ENCODE measurements at places on chromosomes 3 and 15.

GRCh38 chr3:42192334-42193200, 73.4 kb downstream of the CCK start:
- no peak for DNase-seq

- no peak for DNase-seq
Observed at GRCh38 chr3:197137751-197138150, 108.1 kb upstream of the MELTF start.

DNA sequence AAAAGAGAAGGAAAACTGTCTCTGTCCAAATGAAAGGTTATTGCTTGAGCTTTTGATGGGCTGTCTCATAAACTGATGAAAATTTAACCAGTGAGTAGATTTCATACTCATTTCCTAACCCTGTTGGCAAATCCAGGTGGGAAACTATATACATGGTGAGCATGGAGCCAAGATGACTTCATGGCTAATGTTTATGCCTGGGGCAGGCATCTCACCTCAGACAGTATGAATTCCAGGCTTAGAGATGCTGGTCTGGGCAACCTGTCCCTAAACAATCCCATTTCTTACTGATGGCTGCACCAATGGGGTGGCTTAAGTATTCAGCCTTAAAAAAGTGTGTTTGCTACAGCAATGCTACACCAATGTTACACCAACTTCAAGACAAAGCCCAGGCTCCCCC, 58.1 kb downstream of the SLTM start:
- DNase-seq: no peak

DNA sequence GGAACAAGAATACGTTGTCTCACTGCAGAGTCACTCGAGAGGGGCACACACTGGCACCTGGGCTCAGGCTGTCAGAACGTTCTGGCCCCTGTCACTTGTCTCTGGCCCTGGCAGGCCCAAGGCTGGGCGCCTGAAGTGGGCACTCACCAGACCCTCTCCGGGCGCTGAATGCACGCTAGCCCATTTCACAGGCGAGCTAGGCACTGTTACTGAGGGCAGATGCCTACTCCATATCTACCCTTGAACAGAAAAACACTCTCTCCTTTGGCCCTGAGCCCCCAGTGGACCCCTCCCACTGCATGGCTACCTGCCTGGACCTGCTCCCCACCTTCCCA, 42.3 kb upstream of the IQSEC1 start:
- DNase-seq: no peak

GRCh38 chr3:136495213-136495612, 245.1 kb downstream of the PCCB start:
- no peak for DNase-seq

DNA sequence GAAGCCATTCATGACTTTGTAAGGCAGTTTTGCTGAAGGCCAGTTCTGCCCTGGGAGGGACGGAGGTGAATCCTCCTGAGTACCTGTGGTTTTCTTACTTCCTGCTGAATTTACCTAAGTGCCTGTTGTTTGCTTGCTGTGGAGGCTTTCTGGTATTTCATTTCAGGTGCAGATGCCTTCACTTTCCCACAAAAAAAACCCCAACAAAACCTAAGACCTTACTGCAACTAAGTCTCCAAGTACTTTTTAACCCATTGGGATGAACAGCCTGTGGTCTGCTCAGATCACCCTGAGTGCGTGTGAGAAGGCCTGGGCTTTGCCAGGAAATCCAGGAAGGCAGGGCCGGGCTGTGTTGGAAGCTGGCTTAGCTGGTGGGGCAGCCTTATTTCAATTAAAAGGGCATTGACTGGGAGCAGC, 65.3 kb downstream of the IGF1R start:
- no peak for DNase-seq

GRCh38 chr3:128324911-128325592, 141.6 kb downstream of the DNAJB8 start:
- no peak for DNase-seq

GRCh38 chr3:158918008-158918407, 116.2 kb downstream of the MFSD1 start:
- no peak for DNase-seq

All from NCI-H187 treated with DMSO at 0.1 percent for 48 hours (cell line).